ENCODE measurements at places on chromosomes 12 and 14.

GRCh38 chr14:38056270-38056669 lies 151.4 kb upstream of the SSTR1 start:
- DNase-seq, result no peak

DNA sequence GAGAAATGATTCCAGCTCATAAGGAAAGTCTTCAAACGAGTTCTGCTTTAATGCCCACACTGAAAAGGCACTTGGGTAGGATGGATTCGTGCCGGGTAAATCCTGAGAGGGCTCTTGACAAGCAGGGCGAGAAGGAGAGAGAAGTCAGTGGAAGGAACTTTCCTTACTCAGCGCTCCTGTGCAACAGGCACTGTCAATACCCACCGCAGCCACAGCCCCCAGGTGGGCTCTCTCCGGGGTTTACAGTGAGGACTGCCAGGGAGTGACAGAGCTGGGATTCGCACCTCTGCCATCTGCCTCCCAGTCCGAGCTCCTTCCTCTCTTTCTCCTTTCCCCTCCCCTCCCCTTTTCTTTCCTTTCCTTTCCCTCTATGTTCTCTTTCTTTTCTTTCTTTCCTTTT lies 118.7 kb downstream of the BEGAIN start:
- no peak for DNase-seq

GRCh38 chr12:106304797-106305196 lies 2.3 kb downstream of the TCP11L2 start:
- no peak for DNase-seq

DNA sequence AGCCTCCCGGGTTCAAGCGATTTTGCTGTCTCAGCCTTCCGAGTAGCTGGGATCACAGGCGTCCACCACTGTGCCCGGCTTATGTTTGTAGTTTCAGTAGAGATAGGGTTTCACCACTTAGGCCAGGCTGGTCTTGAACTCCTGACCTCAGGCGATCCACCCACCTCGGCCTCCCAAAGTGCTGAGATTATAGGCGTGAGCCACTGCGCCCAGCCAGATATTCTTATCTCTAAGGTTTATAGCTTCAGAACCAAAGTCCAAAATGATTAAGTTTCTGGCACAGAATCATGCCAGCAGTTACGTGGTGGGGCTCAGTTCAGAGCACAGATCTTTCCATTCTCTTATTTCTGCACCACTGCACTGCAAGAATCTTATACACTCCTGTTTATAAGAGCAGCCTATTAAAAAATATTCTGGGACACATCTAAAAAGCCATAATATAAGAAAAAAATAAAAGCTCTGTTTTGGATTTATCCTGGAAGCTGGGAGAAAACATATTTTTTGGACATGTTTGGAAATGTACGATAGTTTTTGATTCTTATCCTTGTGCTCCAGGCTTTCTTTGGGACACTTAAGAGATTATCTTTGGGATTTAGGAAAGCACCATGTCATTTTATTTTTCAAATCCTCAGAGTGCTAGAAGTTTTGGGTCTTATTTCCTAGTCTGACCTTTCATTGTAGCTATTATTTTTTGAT lies 129.6 kb downstream of the LMNTD1 start:
- DNase-seq, result no peak

- no peak for DNase-seq
These were observed 84.3 kb upstream of the ATF1 start for GRCh38 chr12:50679612-50680011.

- no peak for DNase-seq
These were observed 17.1 kb upstream of the MDM2 start for GRCh38 chr12:68790952-68791234.

- no peak for DNase-seq
These were observed at the start of gene ACACB for GRCh38 chr12:109115758-109116610. TSS of gene ACACB (plus strand) at chr12:109116587. CDS start at chr12:109139406, 22,819 bp downstream.

DNA sequence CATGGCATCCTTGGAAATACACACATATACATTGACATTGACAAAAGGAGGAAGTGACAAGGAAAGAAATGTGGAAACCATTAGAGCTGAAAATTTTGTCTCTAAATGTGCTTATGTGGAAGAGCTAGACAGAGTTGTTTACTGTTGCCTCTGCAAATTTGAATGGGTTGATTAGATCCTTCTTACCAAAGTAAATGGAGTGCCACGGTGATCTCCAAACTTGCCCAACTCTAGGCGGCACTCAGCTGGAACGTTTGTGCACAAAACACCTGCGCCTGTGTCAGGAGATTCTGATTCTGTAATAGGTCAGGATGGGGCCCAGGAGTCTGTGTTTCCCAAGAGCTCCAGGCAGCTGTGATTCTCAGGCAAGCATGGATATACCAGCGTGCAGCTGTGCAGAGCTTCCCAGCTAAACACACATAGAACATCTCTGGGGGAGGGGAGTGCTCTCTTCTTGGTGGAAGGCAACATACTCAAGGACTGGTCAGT lies 77.8 kb upstream of the BDKRB2 start:
- no peak for DNase-seq

GRCh38 chr12:132423820-132424645 lies 65.9 kb upstream of the FBRSL1 start:
- DNase-seq, result no peak

GRCh38 chr14:72516936-72517700 lies 376.8 kb downstream of the DPF3 start:
- DNase-seq, result peak; percentile 92

DNA sequence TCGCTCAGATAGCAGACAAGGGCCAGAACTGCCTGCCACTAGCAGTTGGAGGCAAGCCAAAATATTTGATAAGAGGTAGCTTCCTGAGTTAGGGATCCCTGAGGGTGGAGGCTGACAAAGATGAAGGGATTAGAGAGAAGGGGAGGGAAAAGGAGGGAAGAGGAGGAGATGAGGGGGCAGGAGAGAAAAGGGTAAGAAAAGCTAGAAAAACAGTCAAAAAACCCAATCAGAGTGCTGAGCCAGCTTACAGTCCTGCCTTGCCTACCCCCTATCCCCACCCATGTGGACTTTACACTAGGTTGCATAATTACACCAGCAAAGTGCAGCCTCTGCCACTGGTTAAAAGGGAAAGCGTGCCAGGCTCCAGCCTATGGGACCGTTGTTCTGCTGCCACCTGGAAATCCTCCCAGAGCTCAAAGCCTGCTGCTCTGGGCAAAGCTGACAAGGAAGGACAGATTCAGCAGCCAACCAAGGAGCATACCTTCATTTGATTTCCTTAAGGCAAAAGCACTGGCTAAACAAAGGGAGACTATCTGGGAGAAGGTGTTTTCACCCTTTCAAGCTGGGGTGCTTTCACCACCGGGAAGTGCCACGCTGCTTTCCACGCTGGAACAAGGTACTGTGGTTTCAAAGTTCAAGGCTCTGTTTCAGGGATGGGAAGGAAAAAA lies 3.8 kb upstream of the NUMB start:
- peak; percentile 67 for DNase-seq

DNA sequence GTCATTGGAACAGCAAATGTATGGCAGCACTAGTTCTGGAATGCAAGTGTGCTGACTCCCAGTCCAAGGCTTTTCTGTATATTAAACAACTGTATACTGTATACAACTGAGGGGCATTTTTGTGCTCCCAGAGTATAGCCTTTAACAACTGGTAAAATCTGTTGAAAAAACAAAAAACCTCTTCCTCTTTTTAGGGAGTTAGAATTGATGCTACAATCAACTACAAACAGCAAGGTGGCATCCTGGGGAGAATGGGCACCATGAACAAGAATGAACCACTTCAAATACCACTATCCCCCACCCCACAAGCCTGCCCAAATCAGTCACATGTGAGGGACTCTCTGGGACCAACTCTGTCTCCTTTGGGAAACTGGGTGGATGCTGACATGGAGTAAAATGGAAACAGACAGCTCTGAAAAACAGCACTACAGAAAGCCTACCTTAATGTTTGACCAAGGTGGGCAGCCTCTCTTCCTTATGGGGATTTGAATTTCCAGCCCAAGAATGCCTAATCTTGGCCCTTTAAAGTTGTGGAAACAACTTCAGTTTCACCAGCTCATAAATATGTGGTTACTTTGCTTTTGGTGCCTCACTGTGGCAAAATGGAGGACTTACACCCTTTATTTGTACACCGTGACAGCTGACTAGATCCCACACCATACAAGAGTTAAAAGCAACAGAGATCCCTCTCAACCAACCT lies 7.5 kb downstream of the VTI1B start:
- peak; percentile 86 for DNase-seq

GRCh38 chr14:33420051-33420627 lies 481.5 kb downstream of the NPAS3 start:
- no peak for DNase-seq

DNA sequence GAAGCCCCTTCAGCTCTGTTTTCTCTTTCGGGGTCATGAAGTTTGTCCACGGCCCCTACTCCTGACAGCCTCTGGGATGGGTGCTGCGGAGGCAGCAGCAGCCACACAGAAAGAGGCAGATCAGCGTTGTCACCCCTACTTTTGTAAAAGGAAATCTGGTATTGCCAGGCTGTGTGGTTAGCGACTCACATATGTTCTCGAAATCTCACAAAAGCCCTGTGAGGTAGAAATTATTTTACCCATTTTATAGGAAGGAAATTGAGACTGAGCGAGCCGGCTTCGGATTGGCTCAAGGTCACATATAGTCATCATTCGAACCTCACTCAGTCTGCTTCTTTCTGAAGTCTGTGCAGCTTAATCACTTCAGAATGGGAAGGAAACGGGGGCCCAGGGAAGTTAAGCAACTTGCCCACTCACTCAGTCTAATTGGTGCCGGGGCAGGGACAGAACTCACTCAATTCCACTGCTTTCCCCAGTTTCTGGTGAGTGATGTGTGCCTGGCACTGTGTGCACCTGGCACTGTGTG lies 1.1 kb upstream of the CKAP4 start:
- peak; percentile 68 for DNase-seq

- no peak for DNase-seq
These were observed 42.1 kb downstream of the NOC4L start for GRCh38 chr12:132186208-132186856.
